Daoy (cell line): ENCODE measurements at places on chromosomes 11 and 22. TPM values are rescaled to one million over a fixed set of nuclear protein-coding genes. Genes with fewer than 3 reads are reported as not detected.

The PDE3B gene
- total RNA-seq, result 2.3 and 5.1 TPM in 2 replicates

The DTX4 gene
- not detected in 2 replicates for total RNA-seq

The FAM180B gene
- total RNA-seq, result not detected in 2 replicates

The EFCAB6 gene
- total RNA-seq, result 2.6 and 3.1 TPM in 2 replicates

The CYB5R3 gene
- 34.8 and 41.4 TPM in 2 replicates for total RNA-seq

The IGSF9B gene
- total RNA-seq, result 1.0 and 1.3 TPM in 2 replicates

The BRSK2 gene
- total RNA-seq, result 0.17 TPM in 1 of 2 replicates, not detected in the other

The LDHA gene
- total RNA-seq, result 452 and 487 TPM in 2 replicates

The CHRM4 gene
- total RNA-seq, result not detected in 2 replicates
